ENCODE measurements at places on chromosomes 16 and 17.

DNA sequence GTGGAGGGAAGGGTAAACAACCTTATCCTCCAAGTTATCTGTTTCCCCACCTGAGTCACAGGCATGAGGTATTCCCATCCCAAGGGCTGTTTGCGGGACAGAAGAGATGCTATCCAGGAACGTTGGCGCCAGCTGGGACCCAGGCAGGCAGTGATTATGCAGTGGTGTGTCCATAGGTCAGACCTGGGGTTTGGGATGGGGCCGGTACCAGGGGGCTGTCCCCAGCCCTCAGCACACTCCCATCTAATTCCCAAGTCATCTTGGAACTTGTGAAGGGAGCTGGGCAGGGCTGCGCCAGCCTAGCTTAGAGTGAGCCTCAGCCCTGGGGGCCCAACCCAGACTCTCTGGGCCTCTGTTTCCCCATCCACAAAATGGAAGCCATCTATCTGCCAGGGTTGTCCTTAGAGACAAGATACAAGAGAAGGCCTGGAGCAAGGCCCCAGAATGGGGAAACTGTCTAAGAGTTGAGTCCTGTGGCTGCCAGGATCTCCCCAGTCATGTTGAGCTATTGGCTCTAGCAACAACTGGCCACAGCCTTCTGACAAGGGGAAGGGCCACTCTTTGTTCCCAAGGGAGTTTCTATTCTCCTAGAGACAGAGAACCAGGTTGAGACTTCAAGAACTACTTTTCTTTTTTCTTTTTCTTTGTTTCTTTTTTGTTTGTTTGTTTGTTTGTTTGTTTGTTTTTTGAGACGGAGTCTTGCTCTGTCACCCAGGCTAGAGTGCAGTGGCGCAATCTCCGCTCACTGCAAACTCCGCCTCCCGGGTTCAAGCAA lies 9.8 kb upstream of the JUP start:
- no peak for DNase-seq

DNA sequence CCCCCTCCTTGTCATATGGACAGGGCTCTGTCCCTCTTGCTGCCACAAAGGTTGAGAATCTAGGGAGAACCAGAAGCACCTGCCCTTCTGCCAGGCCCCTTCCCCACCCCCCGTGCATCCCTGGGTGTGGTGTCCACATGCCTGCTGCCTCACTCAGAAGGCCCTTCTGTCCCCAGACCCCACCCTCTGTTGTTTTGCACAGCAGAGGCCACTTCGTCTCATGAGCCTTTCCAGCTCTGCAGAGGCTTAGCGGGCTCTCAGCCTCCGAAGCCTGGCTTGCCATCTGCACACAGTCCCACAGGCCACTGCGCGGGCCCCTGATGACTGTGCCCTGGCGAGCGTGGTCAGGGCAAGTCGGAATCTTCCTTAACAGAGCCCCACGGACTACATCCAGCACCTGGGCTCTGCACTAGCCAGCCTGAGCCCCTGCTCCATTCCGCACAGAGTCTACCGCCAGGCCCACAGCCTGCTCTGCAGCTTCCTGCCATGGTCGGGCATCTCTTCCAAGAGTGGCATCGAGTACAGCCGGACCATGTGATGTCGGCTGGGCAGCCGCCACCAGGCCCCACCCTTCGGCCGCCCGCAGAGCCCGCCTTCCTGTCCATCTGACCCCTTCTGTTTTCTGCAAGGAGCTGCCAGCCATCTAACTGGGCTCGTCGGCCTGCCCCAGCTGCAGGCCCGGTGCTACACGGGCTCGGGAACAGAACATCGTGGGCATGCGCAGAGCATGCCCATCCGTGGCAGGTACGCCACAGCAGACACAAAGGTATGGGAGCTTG lies 10.8 kb downstream of the C16orf90 start:
- DNase-seq = no peak

DNA sequence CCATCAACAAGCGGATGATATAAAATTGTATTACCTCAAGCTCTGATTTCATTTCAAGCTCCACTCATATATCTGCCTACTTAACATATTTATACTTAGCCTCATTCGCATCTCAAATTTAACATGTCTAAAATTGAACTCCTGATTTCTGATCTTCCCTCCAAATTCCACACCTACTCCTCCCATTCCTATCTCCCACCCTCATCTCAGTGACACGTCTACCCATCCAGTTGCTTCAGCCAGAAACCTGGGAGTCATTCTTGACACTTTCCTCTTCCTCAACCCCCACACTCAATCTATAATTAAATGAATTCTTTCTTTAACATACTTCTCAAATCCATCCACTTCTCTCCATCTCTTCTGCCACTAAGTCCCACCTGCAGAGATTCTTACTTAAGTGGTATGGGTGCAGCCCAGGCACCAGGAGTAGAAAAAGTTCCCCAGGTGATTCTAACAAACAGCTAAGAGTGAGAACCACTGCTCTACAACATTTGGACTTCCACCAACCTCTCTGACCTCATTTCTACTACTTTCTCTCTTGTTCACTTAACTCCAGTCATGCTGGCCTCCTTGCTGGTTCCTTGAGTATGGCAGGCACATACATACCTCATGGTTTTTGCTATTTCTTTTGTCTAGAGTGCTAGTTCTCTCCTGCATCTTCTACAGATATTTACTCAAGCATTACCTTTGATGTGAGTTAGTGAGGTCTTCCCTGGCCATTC lies 18.1 kb downstream of the SPOP start:
- no peak for DNase-seq

DNA sequence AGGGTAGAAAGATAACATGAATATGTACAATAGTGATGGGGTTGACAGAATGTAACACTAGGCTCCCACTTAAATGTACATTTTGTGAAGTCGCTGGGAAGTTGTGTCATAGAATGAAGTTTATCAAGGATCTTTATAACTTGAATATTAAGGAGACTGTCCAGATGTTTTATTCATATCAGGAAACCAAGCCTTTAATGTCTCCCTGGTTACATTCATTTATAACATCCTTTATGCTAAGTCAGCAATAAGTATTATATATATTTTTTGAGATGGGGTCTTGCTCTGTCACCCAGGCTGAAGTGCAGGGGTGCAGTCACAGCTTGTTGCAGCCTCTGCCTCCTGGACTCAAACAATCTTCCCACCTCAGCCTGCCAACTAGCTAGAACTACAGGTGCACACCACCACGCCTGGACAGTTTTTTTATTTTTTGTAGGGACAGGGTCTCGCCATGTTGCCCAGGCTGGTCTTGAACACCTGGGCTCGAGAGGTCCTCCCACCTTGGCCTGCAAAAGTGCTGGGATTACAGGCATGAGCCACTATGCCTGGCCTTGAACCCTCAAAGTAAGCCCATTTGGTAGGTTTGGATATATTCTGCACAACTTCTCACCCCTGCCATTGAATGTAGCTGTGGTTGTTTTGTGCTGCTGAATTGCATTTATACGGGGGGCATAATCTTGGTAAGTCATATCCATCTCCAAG lies 14.1 kb downstream of the CLTC start:
- DNase-seq = no peak

- no peak for DNase-seq
Observed at GRCh38 chr16:50027829-50028228, 2.8 kb downstream of the CNEP1R1 start.

- no peak for DNase-seq
Observed at GRCh38 chr16:56057151-56057550, 134.1 kb upstream of the GNAO1 start.

GRCh38 chr17:41333836-41334235 lies 16.8 kb downstream of the KRT33A start:
- DNase-seq = no peak

DNA sequence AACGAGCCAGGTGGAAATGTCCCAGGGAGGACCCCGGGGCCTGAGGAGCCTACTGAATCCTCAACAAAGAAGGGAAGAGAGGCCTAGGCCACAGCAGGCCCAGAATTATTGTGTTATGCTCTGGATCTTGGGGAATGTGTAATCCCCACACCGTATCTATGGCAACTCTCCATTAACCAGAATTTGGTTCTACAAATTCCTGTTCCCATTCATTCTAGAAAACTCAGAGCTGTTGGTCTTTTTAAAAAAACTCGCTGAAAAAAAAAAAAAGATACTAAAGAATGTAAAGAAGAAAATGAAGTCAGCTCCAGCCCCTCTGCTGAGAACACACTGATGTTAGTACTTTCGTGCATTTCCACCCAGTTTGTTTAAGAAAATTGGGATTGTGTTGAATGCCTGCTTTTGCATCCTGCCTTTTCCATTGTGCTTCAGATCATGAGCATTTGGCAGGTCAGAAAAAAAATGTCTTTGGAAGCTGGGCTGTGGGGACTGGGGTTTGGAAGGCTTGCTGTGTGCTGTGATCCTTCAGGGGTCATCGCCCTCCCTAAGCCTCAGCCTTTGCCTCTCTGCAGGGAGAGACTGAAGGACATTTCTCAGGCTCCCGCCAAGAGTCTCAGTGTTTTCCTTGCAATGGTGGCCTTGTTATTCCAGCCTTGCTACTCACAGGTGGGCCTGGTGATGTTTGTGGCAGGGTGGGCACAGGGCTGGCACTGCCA lies 69.5 kb downstream of the SREBF1 start:
- DNase-seq = no peak

DNA sequence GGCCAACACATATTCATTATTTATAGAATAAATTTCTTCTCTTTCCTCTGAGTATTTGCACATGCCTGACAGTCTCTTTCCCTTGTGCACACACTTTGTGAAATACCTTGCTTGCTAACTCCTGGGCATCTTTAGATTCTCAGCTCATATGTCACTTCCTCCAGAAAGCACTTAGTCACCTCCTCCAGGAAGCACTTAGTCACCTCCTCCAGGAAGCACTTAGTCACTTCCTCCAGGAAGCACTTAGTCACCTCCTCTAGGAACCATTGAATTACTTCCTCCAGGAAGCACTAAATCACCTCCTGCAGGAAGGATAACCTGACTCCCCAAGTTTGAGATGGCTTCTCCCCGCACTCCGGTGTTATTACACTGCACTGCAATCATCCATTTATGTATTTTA lies 462.5 kb upstream of the EEF2KMT start:
- DNase-seq = no peak

GRCh38 chr16:88368036-88368435 lies 14.7 kb upstream of the ZNF469 start:
- no peak for DNase-seq

DNA sequence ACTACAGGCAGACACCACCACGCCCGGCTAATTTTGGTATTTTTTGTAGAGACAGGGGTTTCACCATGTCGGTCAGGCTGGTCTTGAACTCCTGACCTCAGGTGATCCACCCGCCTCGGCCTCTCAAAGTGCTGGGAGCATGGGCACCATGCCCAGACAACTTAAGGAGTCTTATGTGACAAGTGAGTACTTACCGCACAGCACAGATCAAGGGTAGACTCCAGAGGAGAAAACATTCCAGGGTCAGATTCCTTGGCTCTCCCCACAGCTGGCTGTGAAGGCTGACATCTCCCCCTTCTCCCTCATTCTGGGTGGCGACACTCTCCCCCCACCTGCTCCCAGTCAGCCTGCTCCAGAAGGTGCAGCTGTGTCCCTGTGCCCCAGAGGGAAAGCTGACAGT lies 10.6 kb downstream of the ZSCAN10 start:
- DNase-seq = no peak

DNA sequence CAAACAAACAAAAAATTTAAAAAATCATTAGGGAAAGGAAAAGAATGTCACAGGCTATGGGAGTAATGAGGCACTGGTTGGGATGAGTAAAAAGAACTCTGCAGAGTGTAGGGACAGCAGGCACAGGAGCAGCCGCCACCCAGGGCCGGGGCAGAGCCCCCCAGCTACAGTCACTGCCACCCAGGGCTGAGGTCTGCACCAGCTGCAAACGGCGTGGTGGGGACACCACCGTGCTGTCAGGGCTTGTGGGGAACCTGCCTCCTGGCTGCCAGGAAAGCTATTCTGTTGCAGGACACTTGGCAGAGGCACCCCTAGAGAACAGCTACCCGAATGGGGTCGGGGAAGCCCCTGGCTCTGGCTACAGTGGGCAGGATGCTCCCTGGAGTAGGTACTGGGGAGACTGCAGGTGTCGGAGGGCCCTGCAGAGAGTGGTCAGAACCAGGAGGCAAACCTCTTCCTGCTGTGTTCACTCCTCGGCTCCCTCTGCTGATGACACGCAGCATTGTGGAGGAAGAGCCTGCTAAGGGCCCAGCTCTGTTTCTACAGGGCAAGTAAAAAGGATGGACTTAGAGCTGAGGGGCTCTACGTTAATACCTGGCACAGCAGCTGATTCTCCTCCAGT lies 32.3 kb upstream of the CAPN15 start:
- no peak for DNase-seq

- no peak for DNase-seq
Observed at GRCh38 chr16:65767125-65767524, 599.4 kb upstream of the CDH5 start.

- DNase-seq = no peak
Observed at GRCh38 chr17:82907797-82908542, 68.1 kb upstream of the ZNF750 start.

GRCh38 chr17:29628644-29629043 lies 5.9 kb upstream of the CORO6 start:
- no peak for DNase-seq

- DNase-seq = no peak
Observed at GRCh38 chr17:61524319-61524718, 66.7 kb downstream of the NACA2 start.

GRCh38 chr17:82754297-82755208 lies 2.7 kb downstream of the TBCD start:
- no peak for DNase-seq

- DNase-seq = no peak
Observed at GRCh38 chr17:82698974-82699442, 510 bp upstream of the RAB40B start.

DNA sequence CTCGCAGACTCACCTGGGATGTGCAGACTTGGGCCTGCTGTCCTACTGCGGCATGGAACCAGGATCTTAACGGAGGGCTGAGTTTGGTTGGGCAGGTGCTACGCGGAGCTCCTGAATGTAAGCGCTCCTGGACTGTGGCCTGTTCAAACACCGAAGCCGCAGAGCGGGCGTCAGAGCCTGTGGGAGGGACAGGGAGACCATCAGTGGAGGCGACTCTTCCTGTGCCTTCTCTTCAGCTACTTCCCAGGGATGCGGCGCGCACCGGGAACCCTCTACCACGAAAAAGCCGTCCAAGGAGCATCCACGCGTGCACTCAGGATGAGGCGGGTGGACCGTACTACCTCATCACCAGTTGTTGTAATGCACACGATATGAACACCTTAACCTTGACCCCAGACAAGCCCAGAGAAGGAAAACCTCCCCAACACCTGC lies 2.0 kb downstream of the USP36 start:
- no peak for DNase-seq

DNA sequence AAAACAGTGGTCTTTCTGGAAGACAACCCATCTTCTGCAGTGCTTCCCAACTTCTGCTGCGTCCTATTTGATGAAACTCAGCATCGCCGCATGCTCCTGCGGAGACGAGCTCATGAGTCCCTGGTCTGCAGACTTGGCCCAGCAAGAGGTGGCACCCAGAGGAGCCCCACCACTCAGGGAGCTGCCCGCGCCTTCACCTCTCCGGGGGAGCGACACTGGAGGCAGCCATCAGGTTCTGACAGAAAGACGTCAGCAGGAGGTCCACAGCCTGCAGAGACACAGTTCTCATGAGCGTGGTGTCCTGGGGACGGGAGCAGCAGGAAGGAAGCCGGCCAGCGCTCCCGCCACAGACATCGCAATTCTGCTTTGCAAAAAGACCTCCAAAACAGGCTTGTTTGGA lies 46.1 kb downstream of the FANCA start:
- DNase-seq = no peak
